Aorta (tissue), 5 donors: ENCODE measurements at places on chromosomes 12 and 14. TPM values are rescaled to one million over a fixed set of nuclear protein-coding genes. Genes with fewer than 3 reads are reported as not detected.
A peak's percentile ranks its signal among the peaks of the same experiment; 100 is the strongest.

GRCh38 chr12:70045036-70045435, 198.2 kb upstream of the CNOT2 start:
- H3K27ac ChIP-seq, result no peak overlapping the region
- DNase-seq, result no peak
- H3K4me3 ChIP-seq, result no peak overlapping the region
- no peaks in the 10 kb centered on the region for H3K36me3 ChIP-seq
- H3K4me1 ChIP-seq, result peaks cover 3% of the 10 kb centered on the region

DNA sequence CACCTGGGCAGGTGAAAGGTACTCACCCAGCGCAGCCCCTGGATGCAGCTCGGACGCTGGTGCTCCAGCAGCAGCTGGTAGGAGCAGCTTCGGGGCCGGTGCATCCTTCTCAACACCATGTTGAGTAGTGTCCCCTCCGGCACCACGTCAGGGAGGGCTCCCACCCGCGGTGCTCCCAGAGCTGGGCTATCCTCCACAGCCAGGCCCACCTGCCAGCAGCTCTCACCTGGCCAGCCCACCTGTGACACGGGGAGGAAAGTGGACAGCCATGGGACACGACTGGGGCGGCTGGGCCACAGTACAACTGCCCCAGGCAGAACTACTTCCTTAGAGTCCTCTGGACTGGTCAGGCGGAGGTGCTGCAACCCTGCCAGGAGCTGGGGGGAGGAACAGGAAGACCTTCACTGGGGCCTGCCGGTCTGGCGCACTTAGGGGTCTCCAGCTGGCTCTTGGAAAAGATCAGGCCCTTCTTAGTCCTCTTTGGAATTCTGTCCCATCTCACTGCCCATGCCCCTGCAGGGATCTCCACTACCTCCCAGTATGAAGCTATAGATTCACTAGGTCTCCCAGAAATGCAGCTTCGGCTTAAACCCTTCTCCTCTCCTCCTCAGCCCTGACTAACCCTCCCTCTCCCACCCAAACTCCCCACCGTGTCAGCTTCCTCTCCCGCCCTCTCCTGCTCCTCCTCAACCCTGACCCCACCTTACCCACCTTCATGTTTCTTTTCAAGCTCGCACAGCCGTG, 668 bp downstream of the RAPGEF3 start:
- H3K36me3 ChIP-seq, result no peaks in the 10 kb centered on the region
- no peaks in the 10 kb centered on the region for H3K27me3 ChIP-seq
- peaks cover 2% of the 10 kb centered on the region for H3K4me1 ChIP-seq
- no peak for DNase-seq
- H3K27ac ChIP-seq, result no peak overlapping the region

- no peak for DNase-seq
- H3K4me3 ChIP-seq, result no peak overlapping the region
- H3K27ac ChIP-seq, result no peak overlapping the region
- H3K4me1 ChIP-seq, result peaks cover 9% of the 10 kb centered on the region
- H3K27me3 ChIP-seq, result no peaks in the 10 kb centered on the region
These were observed 170.8 kb downstream of the ESR2 start for GRCh38 chr14:64123241-64123822.

DNA sequence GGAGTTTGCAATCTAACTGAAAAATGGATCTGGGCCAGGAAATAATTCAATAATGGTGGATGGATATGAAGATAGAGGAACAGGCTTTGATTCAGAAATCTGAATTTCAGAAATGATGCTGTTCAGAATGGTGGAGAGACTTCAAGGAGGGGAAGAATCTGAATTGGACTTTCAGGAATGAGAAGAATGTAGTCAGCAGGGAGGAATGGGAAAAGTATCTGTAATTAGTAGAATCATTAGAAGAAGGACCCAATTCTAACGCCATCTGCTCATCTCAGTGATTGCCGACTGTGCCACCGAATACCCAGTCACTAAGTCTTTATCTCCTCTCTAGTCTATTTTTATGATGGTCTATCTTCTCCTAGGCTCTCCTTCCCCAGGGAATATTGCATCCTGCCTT, 363.2 kb downstream of the GALC start:
- H3K27ac ChIP-seq, result no peak overlapping the region
- DNase-seq, result no peak
- H3K36me3 ChIP-seq, result no peaks in the 10 kb centered on the region
- H3K4me3 ChIP-seq, result no peak overlapping the region
- peaks cover 3% of the 10 kb centered on the region for H3K4me1 ChIP-seq

DNA sequence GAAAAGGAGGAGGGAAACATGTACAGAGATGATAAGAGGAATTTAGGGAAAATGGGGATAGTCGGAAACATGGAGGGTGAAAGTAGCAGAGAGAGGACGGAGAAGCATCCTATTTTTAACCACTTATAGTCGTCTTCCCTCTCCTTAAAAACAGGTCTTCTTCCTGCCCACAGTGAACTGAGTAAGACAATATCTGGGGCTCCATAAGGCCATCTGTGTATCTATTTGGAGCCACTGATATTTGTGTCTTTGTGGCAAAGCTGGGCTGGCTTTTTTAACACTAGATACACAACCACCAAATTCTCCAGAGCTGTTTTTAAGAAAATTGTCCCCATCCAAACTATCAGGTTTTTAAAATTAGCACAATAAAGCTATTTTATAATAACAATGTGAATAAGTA, 109.5 kb upstream of the RAP1B start:
- H3K27me3 ChIP-seq, result no peaks in the 10 kb centered on the region
- no peak overlapping the region for H3K27ac ChIP-seq

DNA sequence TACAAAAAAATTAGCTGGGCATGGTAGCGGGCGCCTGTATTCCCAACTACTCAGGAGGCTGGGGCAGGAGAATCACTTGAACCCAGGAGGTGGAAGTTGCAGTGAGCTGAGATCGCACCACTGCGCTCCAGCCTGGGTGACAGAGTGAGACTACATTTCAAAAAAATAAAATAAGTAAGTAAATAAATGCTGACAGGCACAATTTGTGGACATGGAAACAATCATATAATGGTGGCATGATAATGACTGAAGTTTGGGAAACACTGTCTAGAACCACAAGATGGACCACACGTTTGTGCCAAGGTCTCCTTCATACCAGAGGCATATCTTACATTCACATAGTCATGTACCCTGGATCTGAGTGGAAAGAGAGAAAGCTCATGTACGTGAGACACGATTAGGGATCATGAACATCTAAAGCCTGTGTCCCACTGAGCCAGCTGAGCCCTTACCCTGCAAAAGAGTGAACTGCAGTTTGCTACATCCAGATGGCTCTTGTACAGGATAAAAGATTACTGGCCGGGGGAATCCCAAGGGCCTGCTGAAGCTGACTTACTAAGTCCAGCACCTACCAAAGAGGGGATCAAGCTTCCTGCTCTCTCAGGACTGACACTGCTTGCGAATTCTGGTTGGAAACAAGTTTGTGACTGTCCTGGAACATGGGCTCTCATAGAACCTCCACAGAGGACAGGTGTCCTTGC, 62.9 kb downstream of the TRAFD1 start:
- no peak overlapping the region for H3K4me3 ChIP-seq
- peak; percentile 30 for DNase-seq
- no peak overlapping the region for H3K27ac ChIP-seq
- H3K27me3 ChIP-seq, result no peaks in the 10 kb centered on the region

- H3K4me1 ChIP-seq, result no peaks in the 10 kb centered on the region
- no peak for DNase-seq
- no peak overlapping the region for H3K27ac ChIP-seq
- H3K4me3 ChIP-seq, result peak overlapping the region; percentile 47
- H3K36me3 ChIP-seq, result no peaks in the 10 kb centered on the region
These were observed 50.9 kb downstream of the SNAPC1 start for GRCh38 chr14:61813096-61813606.

DNA sequence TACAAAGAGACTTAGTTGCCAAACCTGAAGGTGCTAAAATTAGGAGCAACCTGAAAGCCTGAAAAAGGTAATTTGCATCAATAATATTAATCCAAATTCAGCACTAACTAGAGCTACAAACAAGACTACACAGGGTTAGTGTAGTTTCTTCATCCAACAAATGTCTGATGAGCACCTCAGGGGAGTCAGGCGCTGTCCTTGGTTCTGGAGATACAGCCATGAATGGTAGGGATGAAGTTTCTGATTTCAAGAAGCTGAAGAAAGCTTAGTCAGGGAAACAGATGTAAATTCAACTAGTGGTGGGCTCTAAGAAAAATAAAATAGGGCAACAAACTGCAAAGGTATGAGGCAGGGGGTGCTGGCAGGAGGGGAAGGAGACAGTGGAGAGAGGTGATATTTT, 266.3 kb downstream of the GLT1D1 start:
- H3K4me1 ChIP-seq, result no peaks in the 10 kb centered on the region
- H3K4me3 ChIP-seq, result no peak overlapping the region
- DNase-seq, result no peak
- H3K27me3 ChIP-seq, result no peaks in the 10 kb centered on the region
- H3K27ac ChIP-seq, result no peak overlapping the region

DNA sequence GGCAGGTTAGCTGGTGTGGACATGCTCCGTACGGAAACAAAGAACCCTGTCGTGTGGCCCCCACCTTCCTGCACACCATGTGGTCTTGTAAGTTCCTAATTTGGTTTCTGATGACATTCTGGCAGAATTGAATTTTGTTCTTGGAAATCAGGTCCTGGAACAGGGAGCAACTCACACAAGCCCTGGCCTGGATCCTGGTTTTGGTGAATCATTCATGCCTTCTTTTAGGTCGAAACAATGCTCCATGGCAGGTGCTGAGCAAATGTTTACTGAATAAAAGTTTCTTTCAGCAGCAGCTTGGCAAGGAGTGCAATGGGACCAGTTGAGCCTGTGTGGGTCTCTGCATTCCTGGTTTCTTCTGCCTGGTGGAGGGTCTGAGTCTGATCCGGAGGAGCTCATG, 978.4 kb downstream of the BCL11B start:
- DNase-seq, result no peak
- no peak overlapping the region for H3K4me3 ChIP-seq
- no peaks in the 10 kb centered on the region for H3K27me3 ChIP-seq
- H3K27ac ChIP-seq, result no peak overlapping the region

GRCh38 chr14:101844219-101844618, 82.7 kb downstream of the PPP2R5C start:
- no peaks in the 10 kb centered on the region for H3K27me3 ChIP-seq
- no peaks in the 10 kb centered on the region for H3K36me3 ChIP-seq
- H3K27ac ChIP-seq, result no peak overlapping the region
- no peaks in the 10 kb centered on the region for H3K4me1 ChIP-seq

GRCh38 chr12:65673156-65673690, 151.1 kb upstream of the HMGA2 start:
- no peak for DNase-seq
- no peak overlapping the region for H3K27ac ChIP-seq
- H3K4me3 ChIP-seq, result no peak overlapping the region
- H3K4me1 ChIP-seq, result no peaks in the 10 kb centered on the region

DNA sequence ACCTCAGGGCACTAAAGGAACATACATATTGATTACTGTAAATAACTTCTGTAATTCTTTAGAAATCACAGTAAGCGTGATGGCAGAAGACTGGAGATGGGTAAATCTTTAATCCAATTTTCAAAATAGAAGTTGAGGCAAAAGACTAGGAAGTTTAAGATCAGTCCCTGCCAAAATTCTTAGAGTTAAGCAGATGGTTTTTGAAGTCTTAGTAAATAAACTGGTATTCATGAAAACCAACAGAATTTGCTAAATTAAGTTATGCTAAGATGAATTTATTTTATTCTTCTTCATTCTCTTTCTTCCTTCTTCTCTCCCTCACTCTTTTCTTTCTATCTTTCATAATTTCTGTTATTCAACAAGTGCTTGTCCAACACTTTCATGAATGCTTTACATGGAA, 98.4 kb upstream of the GARIN6 start:
- H3K36me3 ChIP-seq, result no peaks in the 10 kb centered on the region
- H3K27ac ChIP-seq, result no peak overlapping the region
- H3K4me1 ChIP-seq, result no peaks in the 10 kb centered on the region
- H3K27me3 ChIP-seq, result no peaks in the 10 kb centered on the region
- no peak for DNase-seq
- no peak overlapping the region for H3K4me3 ChIP-seq

DNA sequence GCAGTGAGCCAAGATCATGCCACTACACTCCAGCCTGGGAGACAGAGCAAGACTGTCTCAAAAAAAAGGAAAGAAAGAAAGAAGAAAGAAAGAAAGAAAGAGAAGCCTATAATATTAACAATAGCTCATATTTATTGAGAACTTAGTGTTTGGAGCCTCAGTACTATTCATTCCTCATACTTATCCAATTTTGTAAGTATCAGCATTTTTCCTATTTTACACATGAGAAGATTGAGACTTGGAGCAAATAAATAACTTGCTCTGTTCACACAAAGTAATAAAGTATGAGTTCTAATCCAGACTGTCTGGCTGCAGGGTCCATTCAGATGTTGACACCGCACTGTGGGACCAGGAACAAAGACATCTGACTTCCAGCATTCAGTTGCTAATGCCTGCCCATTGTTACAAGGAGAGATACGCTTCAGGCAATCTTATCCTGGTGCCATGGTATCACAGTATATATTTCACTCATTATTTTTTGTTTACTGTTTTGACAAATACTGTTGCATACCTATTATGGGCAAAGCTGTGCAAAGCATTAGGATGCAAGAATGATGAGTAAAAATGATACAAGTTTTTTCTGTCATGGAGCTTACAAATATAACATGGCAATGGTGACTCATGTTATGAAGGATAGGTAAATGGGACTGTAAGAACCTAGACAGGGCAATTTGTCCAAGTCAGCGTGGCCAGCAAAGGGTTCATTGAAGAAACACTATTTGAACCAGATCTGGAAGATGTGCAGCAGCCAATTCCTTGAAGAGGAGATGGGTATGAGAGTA, 21.4 kb upstream of the TMTC2 start:
- no peaks in the 10 kb centered on the region for H3K27me3 ChIP-seq
- H3K4me3 ChIP-seq, result no peak overlapping the region
- no peaks in the 10 kb centered on the region for H3K4me1 ChIP-seq

GRCh38 chr12:95994476-95994875, 1.7 kb downstream of the HAL start:
- H3K27ac ChIP-seq, result no peak overlapping the region
- H3K27me3 ChIP-seq, result no peaks in the 10 kb centered on the region
- no peak overlapping the region for H3K4me3 ChIP-seq
- H3K36me3 ChIP-seq, result no peaks in the 10 kb centered on the region
- DNase-seq, result no peak

GRCh38 chr12:26832822-26833742, at the start of gene ITPR2:
TSS of gene ITPR2 (minus strand) at chr12:26833194. CDS start at chr12:26832781, 413 bp downstream.
- H3K36me3 ChIP-seq, result no peaks in the 10 kb centered on the region
- H3K27ac ChIP-seq, result peak within 1 kb of the TSS; percentile 2
- no peaks in the 10 kb centered on the region for H3K27me3 ChIP-seq
- no peaks in the 10 kb centered on the region for H3K4me1 ChIP-seq
- DNase-seq, result peak; percentile 97

GRCh38 chr14:103724116-103724515, 8.5 kb downstream of the ZFYVE21 start:
- peak; percentile 93 for DNase-seq
- H3K27ac ChIP-seq, result peak overlapping the region; percentile 94
- H3K36me3 ChIP-seq, result no peaks in the 10 kb centered on the region
- no peaks in the 10 kb centered on the region for H3K27me3 ChIP-seq
- H3K4me3 ChIP-seq, result no peak overlapping the region
- no peaks in the 10 kb centered on the region for H3K4me1 ChIP-seq

- no peak overlapping the region for H3K27ac ChIP-seq
- H3K4me1 ChIP-seq, result no peaks in the 10 kb centered on the region
- H3K27me3 ChIP-seq, result no peaks in the 10 kb centered on the region
- no peak for DNase-seq
- H3K4me3 ChIP-seq, result no peak overlapping the region
- no peaks in the 10 kb centered on the region for H3K36me3 ChIP-seq
These were observed 135.8 kb downstream of the ITPR2 start for GRCh38 chr12:26697217-26697616.

The FBLN5 gene
- polyA plus RNA-seq, result 375 TPM

The PMCH gene
- not detected for polyA plus RNA-seq

The MTA1 gene
- 16.9 TPM for polyA plus RNA-seq

The HCAR2 gene
- polyA plus RNA-seq, result not detected

The LRIG3 gene
- polyA plus RNA-seq, result 3.3 TPM

The ANP32D gene
- not detected for polyA plus RNA-seq

The KRT79 gene
- polyA plus RNA-seq, result not detected

The NDRG2 gene
- 196 TPM for polyA plus RNA-seq

The CRIP2 gene
- polyA plus RNA-seq, result 432 TPM

The STAT6 gene
- 99.8 TPM for polyA plus RNA-seq

The TBK1 gene
- 19.1 TPM for polyA plus RNA-seq
